ENCODE measurements at places on chromosomes 4 and X.

- no peak for DNase-seq
Measured at GRCh38 chr4:109993116-109993515, 80.4 kb downstream of the EGF start.

DNA sequence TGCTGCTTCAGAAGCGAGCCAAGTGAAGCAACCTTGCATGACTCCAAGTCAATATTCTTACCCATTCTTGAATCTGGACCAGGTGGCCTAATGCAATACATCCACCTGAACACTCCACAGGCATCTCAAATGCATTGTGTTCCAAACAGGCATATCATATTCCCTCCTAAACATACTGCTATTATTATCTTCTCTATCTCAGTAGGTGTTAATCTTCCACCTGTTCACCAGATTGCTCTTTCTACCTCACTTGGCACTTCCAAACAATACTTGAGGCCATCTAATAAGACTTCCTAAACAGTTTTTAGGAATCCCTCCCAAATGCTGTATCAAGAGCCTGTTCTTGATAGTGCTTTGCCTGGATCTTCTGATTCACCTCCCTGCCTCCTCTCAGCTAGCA lies 90.7 kb downstream of the GPRIN3 start:
- DNase-seq = peak; percentile 51

DNA sequence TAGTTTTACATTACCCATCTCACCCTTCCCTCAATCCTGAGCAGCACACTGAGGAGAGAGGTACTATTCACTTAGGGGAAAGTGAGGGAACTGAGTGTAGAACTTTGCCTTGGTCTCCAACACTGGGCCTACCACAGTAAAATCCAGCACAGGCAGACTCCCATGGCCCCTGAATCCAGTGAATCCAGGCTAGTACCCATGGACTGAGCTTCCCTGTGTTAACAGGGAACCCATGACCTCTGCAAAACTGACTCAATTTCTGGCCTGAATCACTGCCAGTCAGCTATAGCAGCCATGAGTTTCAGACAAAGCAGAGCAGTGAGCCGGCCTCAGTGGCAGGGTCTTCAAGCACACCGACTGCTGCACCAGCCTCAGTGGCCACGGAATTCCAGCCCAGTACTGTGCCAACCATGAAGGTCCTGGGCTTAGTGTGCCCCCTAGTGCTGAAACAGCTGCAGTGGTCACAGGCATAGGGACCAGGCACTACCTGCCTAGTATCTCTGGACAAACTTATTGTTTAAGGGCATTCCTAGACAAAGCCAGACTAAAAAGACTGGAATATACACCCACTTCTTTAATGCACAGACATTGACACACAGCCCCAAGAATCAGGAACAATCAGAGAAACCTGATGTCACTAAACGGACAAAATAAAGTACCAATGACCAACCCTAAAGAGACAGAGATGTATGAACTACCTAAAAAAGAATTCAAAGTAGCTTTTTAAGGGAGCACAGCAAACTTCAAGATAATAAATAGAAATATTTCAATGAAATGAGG lies 127.4 kb upstream of the RPL34 start:
- DNase-seq = no peak

DNA sequence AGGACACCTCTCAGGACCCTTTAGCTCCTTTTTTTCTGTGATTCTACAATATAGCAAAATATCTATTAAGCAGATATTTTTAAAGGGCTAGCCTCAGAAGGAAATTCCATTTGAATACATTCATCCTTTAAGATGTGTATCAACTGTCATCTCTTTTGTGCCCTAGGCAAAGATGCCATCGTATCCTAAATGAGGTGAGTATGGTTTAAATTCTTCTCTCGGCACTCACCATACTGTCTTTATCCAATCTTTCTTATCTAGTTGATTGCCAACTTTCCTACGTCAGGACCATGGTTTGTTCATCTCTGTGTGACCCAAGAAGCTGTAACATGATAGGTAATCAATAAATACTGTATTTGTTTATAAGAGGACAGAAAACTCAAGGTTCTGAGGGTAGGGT lies 176.0 kb downstream of the LDB2 start:
- DNase-seq = no peak

DNA sequence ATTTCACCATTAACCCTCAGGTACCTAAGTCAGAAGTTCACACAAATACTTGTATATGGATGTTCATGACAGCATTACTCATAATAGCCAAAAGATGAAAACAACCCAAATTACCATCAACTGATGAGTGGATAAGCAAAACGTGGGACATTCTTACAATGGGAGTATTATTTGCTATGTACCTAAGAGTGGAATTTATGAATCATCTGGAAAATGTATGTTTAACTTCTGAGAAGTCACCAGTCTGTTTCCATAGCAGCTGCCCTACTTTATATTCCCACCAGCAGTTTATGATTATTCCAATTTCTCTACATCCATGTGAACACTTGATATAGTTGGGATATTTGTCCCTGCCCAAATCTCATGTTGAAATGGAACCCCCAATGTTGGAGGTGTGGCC lies 1478.9 kb downstream of the PCDH19 start:
- no peak for DNase-seq

GRCh38 chr4:8552581-8553205 lies 27.5 kb upstream of the GPR78 start:
- no peak for DNase-seq

DNA sequence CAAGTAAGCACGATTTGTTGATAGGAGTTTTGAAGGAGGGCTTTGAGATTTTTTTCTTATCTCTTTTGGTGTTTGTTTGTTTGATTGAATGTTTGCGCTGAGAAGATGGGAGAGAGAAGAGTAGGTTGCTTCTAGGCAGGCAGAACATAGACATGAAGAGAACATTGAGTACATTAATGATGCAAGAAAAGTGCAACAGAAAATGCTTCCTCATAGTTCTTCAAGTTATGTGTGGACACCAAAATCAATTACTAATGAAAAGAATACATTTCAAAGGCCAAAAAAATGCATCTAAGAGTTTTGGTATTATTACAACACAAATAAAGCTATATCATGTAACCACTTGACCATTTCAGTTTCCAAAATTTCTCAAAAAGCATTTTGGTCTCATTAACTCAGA lies 191.0 kb upstream of the PPARGC1A start:
- DNase-seq = no peak

GRCh38 chr4:173398779-173399415 lies at the start of gene SCRG1:
TSS of gene SCRG1 (minus strand) at chr4:173399116. CDS start at chr4:173391414, 7,702 bp downstream.
- DNase-seq = no peak

DNA sequence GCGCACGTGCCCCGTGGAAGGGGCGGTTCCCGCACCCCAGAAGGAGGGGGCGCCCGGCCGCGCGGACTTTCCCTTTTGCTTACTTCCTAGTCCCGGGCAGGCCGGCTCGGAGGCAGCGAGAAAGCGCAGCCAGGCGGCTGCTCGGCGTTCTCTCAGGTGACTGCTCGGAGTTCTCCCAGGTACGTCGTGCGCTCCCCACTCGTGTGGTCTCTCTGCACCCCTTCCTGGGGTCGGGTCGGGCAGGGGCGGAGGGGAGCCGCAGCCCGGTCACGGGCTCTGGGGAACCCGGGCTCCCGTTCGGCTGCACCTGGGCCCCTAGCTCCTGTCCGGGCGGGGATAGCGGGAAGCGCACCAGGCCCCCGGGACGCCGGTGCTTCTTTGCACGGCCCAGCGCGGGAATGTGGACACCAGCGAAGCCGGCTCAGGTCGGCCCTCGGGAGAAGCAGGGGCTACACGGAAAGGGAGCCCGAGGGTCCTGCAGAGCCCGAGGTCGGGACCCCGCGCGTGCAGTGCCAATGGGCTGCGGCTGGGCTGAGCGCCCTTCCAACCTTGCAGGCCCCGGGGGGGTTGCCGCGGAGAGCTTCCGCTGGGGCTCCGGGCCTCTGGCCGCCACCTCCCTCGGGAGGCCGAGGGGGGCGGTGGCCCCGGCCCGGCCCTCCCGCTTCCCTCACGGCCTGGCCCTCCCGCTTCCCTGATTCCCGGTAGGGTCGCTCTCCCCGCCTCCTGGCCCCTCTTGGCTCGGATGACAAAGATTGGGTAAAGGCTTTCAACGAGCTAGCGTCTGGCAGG lies at the start of gene TLR2:
TSS of gene TLR2 (plus strand) at position 99 of the 789 bp plus-strand sequence. CDS start 18,628 bp downstream, outside the sequence.
- no peak for DNase-seq

DNA sequence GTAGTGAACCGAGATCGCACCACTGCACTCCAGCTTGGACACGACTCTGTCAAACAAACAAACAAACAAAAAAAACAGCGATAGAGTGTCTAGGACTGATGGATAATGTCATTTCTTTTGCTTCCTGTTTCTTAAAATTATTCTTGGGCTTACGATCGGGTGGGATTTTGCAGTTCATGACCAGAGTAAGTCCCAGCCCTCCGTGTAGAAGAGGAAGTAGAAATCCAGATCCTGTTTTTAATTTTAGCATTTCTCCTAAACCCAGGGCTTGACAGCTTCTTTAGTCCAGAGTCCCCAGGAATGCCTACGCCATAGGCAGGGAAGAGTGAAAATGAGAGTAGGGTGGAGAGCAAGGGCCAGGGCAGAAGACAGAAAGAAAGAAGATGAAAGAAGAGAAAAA lies 94.3 kb downstream of the HPRT1 start:
- no peak for DNase-seq

DNA sequence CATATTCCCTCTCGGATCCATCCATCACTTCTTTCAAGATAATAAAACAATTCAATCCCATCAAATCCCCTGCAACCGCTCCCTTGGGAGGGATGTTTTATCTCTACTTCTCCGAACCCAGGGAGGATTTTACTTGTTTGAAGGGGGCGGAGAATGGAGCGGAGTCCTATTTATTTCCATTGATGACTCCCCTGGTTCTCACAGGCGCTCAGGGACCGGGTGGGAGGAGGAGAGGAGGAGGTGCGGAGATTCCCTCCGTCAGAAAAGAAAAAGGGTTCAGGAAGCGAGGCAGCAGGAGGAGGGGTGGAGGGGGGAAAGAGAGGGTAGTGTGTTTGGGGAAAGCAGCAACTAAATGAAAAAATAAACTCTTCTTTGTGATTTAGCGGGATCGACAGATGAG lies 2.1 kb downstream of the NDNF start:
- no peak for DNase-seq

DNA sequence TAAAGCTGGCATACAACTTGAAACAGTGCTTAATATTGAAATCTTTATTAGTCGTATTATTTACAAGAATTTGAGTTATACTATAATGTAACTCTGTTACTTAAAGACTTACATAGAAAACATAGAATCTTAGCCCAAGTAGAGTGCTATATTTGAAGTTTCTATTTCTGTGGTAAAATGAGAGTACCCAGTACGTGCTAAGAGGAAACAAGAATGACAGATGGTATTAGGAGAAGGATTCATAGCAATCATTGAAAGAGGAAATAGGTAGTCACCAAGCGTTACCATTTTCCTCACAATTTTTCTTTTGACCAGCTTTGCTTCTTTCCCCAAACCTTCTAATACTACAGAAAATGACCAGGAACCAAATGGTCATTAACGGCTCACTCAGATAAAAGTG lies 412.1 kb upstream of the GRIA3 start:
- DNase-seq = no peak

Measured in NCI-H524 treated with DMSO at 0.1 percent for 48 hours (cell line).